T-cell (primary cell): ENCODE measurements at places on chromosomes 2 and 18.

GRCh38 chr2:63865159-63865799, 23.6 kb downstream of the UGP2 start:
- no peak for DNase-seq

DNA sequence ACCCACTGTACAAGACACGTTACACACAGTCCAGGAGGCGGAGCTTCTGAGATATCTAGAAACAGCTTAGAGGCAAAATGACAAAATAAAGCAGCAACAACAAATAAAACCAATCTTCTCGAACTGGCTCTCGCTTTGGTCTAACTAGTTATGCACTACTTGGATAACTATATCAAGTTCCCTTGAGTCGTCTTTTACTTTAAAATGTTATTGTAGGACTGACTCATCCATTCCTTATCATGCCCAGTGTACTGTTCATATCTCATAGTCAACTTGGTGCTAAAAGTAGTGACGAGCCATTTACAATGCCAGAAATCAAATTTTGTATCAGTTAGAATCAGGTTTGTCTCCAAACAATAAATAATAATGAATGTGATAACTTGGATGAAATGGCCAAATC, 102.5 kb upstream of the SLC35G4 start:
- no peak for DNase-seq

DNA sequence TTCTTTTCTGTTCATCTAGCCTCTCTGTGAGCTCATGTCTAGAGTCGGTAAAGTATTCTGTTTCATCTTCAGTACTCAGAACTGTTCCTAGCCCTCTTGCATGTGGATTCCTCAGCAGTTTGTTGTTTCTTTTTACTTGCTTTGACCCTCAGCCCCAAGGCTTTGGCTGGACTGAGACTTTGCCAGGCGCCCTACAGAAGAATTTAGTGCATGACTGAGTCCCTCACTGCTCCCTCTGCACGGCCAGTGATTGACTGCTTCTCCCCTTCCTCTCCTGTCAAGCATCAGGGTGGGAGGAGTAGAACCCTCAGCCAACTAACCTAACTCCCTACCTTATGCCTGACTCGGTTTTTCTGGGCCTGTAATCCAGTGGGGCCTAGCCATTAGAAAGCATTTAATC, 109.8 kb downstream of the ESCO1 start:
- no peak for DNase-seq

GRCh38 chr2:10524341-10524740, 76.2 kb upstream of the ODC1 start:
- DNase-seq = no peak

DNA sequence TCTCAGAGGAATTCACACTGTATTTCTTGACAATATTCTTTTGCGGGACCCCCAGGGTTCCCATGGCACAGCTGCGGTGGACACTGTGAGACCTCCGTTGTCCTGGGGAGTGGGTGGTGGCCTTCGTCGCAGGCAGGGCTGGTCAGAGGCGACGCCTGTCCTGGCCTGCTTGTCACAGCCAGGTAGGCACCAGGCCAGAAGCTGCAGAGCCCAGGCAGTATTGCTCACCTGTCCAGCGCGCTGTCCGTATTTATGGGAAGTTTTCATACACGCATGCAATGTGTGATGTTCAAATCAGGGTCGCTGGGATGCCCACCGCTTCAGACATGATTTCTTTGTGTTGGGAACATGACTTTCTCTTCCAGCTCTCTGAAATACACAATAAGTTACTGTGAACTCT, 126.6 kb downstream of the RTP5 start:
- DNase-seq = no peak

DNA sequence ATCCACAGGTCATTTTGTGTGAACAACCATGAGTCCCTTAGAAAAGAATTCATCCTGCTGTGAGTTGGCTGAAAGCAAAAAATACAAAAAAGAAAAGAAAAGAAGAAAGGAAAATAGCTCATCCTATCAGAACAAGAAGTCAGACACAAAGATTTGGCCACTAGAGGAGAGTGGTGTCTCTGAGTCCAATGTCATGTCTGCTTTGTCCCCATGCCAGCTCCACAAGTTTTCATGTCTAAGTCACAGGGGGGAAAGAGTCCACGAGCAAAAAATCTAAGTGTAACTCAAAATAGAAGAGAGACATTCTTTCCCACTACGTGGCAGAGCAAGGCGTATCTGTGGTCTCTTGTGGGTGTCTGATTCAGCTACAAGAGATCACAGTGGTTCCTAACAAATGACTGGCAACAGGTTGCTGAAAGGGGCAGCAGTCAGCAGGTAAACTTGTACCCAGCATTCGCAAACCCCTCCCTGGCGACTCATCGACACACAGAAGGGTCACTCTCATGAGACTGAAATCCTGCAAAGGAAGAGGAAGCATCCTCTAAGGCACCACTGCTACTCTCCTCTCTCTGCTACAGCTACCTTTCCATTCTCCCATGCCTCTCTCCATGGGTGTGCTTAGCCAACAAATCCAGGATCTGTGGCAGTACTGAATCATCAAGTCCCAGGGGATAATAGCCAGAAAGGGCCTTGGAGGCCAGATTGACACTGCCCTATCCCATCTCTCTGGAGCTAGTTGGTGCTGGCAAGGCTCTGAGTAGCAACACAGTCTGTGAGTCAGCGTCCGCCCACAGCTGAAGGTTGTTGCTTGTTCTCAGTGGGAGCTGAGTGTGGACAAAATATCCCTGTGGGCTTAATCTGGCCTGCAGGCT, 123.0 kb upstream of the SLC39A10 start:
- peak; percentile 23 for DNase-seq

DNA sequence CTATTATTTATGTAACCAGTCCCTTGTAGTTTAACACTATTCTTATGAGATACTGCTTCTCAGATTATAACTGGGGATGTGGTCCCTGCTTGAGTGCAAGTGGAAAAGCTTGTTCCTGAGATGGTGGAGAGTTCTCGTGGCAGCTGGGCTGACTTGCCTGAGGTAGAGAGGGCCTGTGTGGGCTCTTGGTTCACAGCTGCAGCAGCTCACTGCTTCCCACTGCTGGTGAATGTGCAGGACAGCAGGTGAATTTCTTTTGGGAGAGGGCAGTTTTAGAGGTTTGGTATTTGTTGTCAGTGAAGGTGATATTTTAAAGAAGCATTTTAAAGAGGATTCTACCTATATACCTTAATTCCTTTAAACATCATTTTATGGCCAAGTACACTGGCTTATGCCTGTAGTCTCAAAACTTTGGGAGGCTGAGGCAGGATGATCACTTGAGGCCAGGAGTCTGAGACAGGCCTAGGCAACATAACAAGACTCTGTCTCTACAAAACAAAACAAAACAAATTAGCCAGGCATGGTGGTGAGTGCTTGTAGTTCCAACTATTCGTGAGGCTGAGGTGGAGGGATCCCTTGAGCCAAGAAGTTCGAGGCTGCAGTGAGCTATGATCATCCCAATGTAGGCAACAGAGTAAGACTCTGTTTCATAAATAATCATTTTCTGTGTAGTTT, 94.8 kb downstream of the MTA3 start:
- DNase-seq = peak; percentile 51

- no peak for DNase-seq
Observed at GRCh38 chr2:71850306-71850801, 297.3 kb downstream of the CYP26B1 start.

DNA sequence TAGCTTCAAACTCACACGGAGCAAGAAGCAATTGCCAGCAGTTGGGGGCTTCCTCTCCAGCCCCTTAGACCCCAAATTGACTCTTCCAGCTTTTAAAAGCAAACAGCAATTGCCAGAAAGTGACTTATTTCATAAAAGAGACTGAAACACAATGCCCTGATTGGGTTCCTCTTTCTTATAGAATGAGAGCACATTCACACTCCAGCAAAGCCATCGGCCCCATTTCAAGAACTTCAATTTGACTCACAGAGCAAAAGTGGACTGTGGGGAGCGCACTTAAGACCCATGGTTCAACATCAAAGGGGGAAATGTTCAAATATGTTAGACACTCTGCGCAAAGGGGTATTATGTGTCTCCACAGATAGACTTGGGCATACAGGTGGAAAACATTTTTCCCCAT, 484.7 kb downstream of the BCL11A start:
- no peak for DNase-seq

DNA sequence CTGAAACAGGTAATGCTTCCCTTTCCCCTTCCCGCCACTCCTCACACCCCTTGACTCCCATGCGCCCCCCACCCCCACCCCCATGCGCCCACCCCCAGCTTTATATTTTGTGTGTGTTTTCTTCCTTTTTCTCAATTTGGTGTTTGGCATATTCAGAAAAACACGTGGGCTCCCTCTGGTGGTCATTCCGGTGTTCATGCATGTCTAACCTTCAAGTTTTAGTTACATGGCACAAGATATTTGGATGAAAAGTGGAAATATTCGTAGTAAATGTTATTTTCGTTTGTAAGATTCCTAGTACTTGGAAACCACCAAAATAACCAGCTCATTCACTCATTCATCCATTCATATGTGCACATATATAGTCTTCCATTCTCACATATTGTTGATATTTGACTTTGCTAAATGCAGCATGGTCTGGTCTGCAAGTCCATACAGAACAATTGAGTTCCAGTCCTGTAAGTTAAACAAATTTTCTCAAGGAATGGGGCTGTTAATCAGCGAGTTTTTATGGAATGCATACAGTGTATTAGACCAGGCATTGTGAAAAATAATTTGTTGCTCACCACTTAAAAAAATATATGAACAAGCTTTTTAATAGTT, 143.6 kb upstream of the MAP3K20 start:
- peak; percentile 77 for DNase-seq

DNA sequence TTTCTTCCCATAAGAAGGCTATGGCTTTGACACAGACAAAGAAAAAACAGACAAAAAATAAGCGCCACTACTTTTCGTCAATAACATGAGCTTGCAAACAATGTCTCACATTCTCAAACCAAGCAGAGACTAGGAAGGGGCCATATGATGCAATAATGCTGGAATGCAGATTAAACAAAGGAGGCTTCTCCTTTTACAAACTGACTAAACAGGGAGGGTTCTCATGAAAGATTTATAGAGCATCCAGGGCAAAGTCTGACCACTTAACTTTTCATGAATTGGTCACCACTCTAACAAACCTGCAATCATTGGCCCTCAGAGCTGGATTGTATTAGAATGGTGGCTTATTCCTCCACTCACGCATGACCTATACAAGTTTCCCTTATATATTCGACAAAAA, 663.3 kb upstream of the CHAC2 start:
- no peak for DNase-seq

GRCh38 chr18:57850063-57850462, 46.9 kb upstream of the ATP8B1 start:
- no peak for DNase-seq

DNA sequence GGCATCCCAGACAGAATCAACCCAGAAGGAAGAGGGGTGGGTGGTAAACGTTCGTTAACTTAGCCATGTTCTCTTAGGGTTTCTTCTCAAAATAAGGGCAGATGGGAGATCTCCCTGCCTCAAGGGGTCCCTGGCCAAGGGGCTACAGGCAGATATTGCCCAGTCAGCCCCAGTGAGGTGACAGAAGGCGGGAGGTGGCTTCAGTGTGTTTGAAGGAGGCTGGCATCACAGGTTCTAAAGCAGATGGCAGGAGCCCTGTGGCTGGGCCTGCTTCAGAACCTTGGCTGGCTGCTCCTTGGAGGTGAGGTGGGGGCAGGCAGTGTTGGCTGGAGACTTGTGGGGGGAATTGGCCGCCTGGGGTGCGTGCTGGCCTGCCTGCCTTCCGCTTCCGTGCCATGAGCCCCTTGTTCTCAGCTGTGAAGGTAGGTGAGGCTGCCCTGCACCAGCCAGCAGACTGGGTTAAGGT, 23.5 kb downstream of the HPCAL1 start:
- no peak for DNase-seq

DNA sequence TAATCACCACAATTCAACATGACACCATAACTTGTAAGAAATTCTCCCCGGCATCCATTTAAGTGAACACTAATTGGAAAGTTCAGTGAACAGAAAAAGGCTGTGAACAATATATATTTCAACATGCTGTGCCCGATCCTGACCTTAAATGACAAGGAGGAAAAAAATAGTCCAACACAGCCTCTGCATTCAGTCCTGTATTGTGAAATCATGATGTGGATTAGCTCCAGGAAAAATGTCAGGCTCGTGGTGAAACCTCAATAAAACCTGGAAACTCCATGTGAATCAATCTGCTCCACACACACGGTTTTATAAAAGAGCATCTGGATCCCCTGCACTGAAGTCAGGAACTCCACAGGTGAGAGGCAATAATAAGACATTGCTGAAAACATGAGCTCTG, 145.4 kb upstream of the SPOPL start:
- DNase-seq = no peak

GRCh38 chr2:228786901-228787300, 484.2 kb downstream of the PID1 start:
- DNase-seq = no peak
